ENCODE measurements at places on chromosomes 1 and 21.
A peak's percentile ranks its signal among the peaks of the same experiment; 100 is the strongest.

DNA sequence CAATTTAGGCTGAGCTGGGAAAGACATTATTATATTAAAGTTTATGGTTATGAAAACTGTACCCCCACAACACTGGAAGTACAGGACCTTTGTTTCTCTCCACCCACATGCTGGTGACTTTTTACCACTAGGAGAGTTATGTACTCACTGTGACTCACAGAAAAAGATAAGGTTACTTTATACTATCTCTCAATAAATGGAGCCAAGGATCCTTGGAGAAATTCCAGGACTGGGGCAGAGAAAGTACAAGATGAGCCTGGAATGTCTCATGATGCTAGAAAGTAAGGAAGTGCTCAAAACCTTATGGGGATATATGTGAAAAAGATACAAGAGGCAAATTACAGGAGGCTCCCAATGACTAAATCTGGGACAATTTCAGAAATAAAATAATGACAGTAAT lies 63.9 kb upstream of the C1orf105 start:
- no peak for DNase-seq

DNA sequence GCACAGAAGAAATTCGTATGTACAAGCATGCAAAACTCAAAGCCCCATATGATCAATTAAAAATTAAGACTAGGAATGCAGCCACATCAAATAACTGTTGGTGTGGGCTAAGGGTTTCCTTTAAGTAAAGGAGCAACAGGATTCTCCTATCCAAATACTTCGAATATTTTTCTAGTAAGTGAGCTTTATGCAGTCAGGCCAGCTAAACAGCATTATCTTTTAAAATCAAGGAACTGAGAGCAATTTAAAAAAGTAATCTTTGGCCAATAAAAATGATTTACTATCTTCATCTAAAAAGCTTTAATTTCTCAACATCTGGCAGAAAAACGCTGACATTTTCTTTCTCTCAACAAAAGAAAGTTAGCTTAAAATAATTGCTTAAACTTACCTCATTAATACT lies 19.8 kb downstream of the CNN3 start:
- no peak for DNase-seq

DNA sequence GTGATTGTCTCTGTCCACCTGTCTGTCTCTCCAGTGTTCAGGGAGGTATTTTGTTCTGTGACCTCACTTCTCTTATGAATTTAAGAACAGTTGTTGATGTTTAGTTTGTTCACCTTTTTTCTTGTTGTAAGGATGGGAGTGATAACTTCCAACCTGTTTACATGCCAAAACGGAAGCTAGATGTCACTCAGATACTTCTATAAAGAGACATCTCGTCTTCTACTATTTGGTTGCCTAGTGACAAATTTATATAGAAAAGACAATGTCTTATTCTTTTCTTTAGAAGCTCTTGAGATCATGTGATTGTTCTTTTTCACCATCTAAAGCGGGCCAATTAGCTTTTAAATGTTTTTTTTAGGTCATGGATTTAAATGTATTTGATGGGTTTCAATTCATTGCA lies 33.8 kb downstream of the PRSS38 start:
- no peak for DNase-seq

- DNase-seq: no peak
Observed at GRCh38 chr1:26078286-26079177, 11.1 kb upstream of the TRIM63 start.

DNA sequence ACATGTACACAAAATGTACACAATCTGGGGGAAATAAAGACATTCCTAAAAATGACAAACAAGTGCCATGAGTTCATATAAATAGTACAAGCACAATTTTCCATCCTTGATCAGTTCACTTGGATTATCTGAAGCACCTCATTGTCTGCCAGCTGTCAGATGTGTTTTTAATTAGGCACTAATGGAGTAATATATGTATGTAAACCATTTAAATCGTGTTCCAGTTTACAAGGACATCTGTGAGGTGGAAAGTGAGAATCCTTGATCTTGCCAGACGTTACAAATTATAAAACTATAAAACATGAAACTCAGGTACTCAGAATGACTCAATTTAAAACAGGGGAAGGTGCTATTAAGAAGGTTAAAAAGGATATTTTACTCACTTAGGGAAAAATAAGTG lies 1312.2 kb downstream of the PLA2G4A start:
- DNase-seq: peak; percentile 92

DNA sequence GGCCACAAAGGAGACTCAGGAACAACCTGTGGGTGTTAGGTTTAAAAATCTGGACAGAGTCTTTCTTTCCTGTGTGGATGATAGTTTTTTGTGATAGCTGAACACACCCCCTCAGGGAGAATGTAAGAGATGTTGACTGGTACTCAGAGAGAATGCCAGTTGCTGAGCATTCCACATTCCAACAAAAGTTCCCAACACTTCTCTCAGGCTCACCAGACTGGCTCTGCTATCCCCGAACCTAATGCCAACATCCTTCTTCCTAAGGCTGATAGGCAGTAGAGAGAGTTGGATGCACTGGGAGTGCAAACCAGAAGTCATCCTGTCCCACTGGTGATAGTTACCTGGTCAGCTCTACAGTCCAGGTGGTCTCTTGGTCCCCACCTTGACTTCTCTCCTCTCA lies 28.7 kb upstream of the POU2F1 start:
- no peak for DNase-seq

- DNase-seq: peak; percentile 42
Observed at GRCh38 chr1:22889213-22889827, 83.3 kb downstream of the LACTBL1 start.

DNA sequence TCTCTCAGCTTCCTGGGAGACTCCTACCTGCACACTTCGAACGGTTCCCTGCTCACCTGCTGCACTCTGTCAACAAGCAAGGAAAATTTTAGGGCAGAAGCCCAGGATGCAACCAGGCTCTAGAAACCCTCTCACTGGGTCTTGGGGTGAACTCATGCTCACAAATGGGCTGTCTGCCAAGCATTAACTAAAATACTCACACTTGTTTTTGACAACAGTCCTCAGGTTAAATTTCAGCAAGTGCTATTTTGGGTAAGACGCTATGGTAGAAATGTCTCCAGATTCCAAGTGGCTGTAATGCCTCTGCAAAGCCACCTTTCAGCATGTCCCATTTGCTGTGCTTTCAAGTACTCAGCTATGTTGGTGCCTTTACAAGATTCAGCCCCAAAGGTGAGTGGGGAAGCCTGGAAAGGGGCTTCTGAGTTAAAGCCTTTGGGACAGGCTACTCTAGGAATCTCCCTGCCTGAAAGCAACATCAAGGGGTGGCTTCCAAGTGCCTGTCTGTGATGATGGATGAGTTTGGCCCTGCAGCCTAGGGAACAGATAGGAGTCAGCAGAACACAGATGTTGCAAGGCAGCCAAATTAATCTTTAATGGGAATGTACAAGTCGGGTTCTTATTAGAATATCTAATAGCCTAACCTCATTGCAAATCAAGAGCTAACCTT lies 211.9 kb upstream of the SPAG17 start:
- DNase-seq: no peak

DNA sequence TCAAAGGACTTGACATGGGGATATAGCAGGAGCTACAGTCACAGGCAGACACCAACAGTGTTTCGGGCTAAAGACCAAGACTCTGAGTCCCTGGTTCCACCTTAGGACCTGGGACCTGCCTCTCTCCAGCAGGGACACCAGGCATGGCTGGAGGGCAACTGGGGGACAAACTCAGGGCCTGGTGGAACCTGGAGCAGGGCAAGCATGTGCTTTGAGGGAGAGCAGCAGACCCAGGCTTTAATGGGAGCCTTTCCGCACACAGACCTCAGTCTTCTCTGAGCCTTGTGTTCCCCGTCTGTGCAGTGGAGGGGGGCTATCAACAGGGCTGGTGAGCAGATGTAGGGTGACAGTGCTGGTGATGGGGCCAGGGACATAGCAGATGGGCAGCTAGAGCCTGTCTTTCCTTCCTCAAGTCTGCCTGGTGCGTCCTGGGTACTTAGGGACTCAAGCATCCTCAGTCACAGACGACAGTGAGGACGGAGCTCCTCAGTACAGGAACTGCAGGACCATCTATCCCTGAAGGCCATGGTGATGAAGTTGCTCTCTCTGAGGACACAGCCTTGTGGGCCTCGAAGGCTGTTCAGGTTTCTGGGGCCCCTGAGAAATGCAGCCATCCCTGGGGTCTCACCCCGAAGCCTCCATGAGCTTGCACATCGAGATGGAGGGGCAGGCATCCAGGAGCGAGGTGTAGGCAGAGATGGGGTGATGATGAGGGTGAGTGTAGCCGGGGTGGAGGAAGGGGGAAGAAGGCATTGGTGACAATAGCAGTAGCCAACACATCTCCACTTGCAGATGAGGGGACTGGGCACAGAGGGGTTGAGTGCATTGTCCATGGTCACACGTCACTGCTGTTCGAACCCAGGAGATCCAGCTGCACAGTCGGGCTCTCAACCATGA lies 593.4 kb downstream of the PTPRU start:
- DNase-seq: no peak

GRCh38 chr21:45631540-45631939 lies 12.0 kb upstream of the PCBP3 start:
- DNase-seq: no peak

GRCh38 chr1:236315092-236315491 lies 33.3 kb upstream of the ERO1B start:
- no peak for DNase-seq

GRCh38 chr1:90402893-90403849 lies 313.9 kb downstream of the BARHL2 start:
- DNase-seq: peak; percentile 18

DNA sequence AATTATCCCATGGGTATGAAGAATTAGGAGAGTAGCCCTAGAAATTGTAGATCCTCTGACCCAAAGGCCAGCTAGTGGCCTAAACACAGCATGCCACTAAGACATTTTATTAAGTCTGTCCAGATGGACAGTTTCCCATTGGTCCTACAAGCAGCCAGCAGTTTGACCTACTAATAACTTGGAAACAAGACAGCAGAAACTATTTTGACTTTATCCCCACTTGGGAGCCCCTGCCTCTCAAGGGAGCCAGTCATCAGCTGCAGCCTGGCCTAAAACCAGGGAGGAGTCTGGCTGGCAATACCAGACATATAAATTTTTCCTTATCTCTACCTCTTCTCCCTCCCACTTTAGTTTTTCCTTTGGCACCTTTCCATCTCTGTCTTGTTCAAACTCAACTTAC lies 222.6 kb upstream of the KCTD3 start:
- DNase-seq: no peak

- DNase-seq: no peak
Observed at GRCh38 chr1:230186874-230187273, 119.8 kb downstream of the GALNT2 start.

DNA sequence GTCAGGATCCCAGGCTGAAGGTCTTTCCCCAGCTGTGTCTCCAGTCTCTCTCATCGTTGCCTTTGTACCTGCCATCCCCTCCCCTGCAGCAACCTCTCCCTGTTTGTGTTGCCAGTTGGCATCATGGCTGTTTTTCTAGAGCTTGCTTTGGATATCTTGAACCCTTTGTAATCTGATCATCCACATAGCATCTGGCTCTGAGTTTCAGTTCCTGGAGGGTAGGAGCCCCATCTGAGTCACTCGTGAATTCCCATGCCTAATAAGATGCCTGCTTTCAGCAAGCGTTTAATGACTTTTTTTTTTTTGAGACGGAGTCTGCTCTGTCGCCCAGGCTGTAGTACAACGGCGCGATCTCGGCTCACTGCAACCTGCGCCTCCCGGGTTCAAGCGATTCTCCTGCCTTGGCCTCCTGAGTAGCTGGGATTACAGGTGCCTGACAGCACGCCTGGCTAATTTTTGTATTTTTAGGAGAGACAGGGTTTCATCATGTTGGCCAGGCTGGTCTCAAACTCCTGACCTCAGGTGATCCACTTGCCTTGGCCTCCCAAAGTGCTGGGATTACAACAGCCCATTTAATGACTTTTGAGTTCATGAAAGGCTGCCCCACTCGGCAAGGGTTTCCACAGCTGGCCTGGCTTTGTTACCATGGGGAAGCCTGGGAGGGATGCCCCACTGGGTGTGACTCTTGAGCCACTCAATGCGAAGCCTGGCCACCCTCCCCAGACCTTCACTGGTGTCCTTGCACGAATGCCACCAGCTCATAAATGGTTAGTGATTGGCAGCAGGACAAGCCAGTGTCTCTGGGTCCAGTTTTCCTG lies 11.9 kb downstream of the ALPL start:
- DNase-seq: no peak

DNA sequence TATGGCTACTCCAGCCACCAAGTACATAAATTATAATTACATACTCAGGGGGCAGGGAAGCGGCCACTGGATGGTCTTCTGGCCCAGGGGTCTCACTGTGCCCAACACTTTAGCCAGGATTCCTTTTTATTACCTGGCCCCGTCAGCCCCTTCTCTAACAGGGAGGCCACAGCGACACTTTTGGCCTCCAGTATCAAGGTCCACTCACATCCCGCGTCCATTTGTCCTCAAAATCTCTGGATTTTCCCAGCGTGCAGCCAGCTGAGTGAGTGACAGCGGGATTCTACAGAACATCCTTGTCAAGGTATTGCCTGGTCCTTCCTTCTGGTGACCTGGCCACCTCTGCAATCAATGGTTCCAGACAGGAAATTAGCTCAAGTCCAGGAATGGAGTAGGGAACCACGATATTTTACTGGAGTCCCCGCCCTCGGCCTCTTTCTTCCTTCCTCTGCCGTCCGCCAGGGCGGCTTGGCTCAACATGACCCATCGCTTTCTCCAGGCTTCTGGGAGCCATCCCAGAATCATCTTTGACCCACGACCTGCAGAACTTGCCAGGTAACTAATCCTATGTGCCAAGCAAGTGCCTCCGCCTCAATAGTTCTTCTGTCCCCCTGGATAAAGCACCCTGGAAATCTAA lies 2.7 kb upstream of the COL6A2 start:
- DNase-seq: no peak

DNA sequence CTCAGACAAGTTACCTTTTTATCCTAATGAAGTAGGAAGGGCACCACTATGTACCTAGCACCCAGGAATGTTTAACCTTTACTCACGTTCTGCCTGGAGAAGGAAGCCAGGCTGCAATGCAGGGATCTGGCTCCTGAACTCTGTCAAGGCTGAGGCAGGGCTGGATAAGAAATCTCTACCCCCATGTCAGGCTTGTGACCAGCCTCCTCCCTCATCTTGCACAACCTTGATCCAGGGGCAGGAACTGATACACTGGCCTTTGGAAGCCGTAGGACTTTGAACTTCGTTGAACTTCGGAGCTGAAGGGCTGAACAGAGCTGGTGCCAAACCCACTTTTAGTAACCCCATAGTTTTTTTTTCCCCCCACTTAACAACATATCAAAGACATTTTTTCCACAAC lies 8.0 kb upstream of the AKR1A1 start:
- DNase-seq: no peak

DNA sequence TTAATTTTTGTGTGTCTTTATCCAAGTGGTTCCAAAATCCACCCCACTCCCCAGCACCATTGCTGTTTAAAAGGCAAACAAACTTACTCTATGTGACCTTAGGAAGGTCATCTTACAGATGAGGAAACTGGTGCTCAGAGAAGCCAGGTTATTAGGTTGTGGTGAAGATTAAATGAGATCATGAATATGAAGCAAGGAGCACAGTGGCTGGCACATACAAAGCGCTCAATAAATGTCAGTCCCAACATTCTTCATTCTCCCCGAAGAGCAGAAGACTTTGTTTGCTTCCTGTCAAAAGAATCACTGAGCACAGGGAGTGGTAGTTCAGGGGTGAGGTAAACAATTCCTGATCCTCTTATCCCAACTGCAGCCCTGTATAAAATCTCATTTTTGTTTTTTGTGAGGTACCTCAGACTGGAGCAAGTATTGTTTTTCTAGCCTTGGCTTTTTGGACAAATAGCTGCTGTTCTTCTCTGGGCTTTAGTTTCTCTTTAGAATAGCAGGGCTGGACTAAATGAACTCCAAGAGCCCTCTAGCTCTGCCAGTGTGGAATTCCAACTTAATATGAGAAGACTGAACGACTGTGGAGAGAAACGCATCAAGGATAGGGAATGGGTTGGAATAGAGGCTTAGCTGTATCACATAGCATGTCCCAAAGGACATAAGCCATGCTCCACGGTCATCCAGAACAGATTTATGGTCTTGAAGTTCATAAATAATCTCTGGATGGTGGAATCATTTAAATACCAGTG lies 455.3 kb upstream of the USP24 start:
- no peak for DNase-seq
